Activated naive CD4-positive, alpha-beta T cell treated with Interleukin-2 at 50 U/mL for 16 hours (primary cell): ENCODE measurements at places on chromosomes 5 and 9.

DNA sequence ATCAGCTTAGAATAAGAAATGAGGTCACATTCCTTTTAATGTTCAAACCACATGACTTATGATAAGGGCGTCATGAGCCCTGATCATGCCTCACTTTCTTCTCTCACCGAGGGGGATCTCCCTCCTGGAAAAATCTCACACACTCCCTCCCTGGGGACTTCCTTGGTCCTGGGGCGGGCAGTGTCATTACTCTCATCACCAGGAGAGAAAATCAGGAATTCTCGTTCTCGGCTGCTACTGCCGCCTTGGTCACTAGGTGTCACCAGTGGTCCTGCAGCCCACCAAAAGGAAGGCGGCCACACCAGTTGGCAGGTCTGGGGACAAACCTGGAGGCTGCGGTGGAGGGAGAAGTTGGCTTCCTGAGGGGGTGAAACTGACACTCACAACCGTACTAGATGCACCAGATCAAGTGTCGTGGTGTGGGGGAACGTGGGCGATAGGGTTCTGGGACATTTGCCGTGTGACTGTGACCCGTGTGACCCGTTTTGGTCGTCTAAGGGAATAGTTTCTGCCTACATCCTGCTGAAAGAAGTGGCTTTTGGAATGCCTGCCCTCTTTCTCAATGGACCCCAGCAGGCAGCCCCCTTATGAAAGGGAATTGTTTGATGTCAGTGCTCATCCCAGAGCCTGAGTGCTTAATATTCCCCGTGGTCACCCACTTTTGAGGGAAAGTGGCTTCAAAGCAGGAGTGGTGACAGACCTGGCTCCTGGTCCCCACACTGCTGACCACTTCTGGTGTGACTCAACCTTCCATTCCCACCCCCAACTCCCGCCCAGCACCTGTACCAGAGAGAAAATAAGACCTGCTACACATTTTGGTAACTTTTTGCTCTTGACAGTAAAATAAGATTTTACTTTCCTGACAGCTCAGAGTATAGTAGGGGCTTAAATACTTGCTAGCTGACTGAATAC, 63.2 kb downstream of the ACER2 start:
- DNase-seq = peak; percentile 64

DNA sequence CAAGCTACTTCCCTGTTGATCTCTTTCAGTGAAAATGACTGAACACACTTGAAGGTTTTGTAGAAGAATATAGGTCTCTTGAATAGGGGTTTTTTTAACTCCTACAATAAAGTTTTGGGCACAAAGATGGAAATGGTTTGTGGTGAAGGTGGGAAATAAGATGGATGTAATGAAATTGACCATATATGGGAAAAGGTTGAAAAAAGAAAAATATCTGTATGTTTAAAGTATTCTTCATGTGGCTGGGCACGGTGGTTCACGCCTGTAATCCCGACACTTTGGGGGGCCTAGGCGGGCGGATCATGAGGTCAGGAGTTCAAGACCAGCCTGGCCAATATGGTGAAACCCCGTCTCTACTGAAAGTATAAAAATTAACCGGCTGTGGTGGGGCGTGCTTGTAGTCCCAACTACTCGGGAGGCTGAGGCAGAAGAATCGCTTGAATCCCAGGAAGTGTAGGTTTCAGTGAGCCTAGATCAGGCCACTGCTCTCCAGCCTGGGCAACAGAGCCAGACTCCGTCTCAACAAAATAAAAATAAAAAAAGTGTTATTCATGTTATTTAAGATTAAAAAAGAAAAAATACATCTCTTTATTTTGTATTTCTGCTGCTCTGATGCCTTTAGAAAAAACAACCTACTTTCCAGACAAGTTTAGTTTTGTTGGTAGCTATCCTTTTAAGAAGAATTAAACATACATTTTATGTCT, 2.2 kb downstream of the RBM27 start:
- peak; percentile 8 for DNase-seq

- no peak for DNase-seq
Observed at GRCh38 chr5:135076801-135077200, 42.8 kb upstream of the PITX1 start.

DNA sequence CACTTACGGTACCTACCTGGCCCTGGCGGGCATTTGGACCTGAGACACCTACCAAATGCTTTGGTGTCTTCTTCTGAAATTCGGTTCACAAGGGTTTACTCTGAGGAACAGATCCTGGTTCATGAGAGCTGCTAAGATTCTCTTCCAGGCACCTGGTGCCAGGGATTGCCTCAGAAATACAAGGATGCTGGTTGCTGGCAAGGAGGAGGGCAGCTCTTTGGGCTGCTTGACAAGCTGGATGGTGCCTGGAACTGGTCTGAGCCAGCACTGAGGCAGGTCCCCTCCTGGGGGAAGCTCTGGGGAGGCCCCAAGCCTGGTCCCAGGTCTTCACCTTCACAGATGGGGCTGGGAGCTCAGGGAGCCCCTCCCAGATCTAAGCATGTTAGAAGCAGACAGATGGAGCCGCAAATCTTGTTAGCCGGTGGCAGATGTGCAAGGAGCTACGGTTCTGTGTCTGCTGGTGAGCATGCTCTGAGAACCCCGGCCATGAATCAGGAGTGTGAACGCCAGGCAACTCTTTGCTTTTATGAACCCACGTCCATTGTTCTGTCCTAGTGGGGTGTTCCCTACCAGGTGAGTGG, 16.3 kb downstream of the FABP6 start:
- DNase-seq = no peak

DNA sequence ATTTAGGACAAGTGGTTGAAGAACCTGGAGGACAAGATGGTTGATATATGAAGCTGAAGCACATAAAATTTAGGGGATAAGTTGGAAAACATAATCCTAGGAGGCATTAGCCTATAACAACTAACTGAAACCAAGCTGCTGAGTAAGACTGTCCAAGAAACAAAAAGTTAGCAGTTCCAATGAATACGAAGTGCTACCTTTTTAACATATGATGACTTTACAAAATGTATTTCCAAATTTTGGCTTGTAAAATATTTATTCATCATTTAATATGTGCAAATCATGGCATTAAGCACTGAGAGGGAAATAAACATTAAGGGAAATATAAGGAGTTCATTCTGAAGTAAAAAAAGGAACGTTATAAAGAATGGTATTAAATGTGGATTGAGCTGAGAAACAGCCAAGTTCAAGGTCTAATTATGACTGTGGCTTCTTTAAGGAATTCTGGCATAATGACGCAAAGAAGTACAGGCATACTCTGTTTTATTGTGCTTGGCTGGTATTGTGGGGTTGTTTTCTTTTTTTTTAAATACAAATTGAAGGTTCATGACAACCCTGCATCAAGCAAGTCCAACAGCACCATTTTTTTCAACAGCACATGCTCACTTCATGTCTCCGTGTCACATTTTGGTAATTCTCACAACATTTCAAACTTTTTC, 7.7 kb downstream of the RAPGEF6 start:
- DNase-seq = no peak
